Esophagus squamous epithelium (tissue), 5 donors: ENCODE measurements at places on chromosomes 13 and 19.

DNA sequence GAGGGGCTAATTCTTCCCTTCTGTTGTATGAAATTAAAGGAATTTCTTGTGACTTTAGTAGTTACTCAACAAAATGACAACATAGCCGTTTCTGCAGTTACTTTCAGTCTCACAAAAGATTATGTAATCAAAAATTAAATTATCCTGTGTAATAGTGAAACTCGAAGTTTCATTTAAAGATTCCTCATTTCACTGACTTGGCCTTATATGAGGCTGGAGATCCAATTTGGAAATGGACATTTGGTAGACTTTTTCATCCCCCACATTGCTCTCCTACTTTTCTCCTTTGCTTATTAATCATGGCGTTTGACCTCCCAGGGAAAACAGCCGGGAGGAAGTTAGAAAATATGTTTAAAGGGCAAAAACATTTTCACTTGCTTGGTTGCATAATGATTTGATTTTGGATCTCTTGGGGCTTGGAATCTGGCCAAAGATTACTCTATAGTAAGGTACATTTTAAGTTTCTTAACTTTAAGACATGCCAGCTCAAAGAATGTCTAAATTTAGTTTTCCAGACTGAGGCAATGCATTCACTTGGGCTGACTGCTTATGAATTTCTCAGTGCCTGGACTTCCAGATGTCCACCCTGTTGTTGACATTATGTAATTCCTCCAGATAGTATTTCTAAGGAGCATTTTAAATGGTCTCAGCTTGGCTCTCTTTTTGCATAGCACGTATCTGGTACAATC, 1364.9 kb upstream of the MIR17HG start:
- DNase-seq = no peak

- no peak for DNase-seq
These were observed 10.8 kb upstream of the CCNA1 start for GRCh38 chr13:36421447-36421846.

- DNase-seq = no peak
These were observed 48.3 kb downstream of the SLC7A1 start for GRCh38 chr13:29547153-29547552.

- DNase-seq = no peak
These were observed 19.0 kb downstream of the UPF1 start for GRCh38 chr19:18850471-18851375.

DNA sequence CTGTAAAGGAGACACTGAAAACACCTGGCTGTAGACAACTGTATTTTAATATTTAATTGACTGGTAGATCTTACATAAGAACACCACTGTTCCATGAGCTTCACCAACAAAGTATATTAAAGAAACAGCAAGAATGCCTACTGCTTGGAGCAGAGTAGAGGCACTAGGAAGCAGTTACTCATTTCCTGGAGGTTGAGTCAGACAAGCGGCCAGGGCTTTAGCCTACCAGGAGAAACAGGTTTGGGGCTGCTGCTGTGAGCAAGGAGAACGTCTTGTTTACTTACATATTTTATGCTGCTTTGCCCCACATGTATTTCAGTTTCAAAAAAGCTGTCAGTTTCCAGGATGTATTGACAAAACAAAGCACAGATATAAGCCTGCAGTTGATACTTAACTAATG, 33.4 kb downstream of the ALG5 start:
- DNase-seq = no peak

- DNase-seq = no peak
These were observed 143.6 kb downstream of the CACNA1A start for GRCh38 chr19:13362668-13363067.

DNA sequence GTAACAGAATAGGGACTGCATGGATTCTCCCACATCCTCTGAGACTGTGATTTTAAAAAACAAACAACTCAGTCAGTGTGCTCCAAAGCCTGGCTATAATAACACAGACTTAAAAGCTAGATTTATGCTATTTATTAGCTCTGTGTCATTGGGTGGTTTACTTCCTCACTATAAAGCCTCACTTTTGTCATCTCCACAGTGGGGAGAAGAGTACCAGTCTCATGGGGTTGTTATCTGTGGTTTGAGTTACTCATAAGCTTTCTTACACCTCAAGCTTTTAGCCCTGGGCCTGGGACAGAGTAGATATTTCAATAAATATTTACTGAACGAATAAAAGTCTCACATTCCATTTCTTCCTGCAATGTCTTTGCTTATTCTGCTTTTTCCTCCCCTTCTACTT, 5.3 kb downstream of the RNASEH2B start:
- DNase-seq = no peak

GRCh38 chr13:26186995-26187394, 35.1 kb downstream of the RNF6 start:
- DNase-seq = no peak

DNA sequence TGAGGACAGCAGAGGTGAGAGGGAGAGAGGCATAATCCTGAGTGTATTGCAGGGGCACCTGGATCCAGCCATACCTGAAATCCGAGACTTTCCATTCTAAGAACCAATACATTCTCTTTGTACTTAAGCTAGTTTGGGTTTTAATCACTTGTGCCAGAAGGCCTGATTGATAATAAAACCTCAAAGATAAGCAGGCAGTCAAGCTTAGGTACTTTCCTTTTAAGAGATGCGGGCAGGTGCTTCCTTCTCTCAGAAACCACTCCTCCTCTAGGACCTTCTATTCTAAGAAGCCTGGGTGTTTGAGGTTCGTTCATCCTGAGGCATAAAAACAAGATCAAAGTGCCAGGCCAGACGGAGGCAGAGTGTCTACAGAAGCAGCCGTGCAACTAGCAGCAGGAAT, 22.2 kb downstream of the FAM187B start:
- DNase-seq = no peak

- DNase-seq = no peak
These were observed 66.0 kb upstream of the ZNF527 start for GRCh38 chr19:37304884-37305255.

- DNase-seq = no peak
These were observed 134.5 kb upstream of the TMTC4 start for GRCh38 chr13:100809129-100809390.

- DNase-seq = no peak
These were observed 123.8 kb downstream of the STK24 start for GRCh38 chr13:98452851-98453843.

GRCh38 chr13:60482012-60482411, 85.0 kb downstream of the TDRD3 start:
- DNase-seq = no peak

GRCh38 chr13:79479882-79480281, 1.1 kb upstream of the NDFIP2 start:
- no peak for DNase-seq
